ENCODE measurements at places on chromosomes 5 and 9. TPM values are rescaled to one million over a fixed set of nuclear protein-coding genes. Genes with fewer than 3 reads are reported as not detected.

GRCh38 chr5:169013846-169014245, 287.1 kb downstream of the SLIT3 start:
- DNase-seq: no peak

- no peak for DNase-seq
Measured at GRCh38 chr9:33182519-33182918, 15.4 kb upstream of the B4GALT1 start.

- no peak for DNase-seq
Measured at GRCh38 chr9:33198165-33198564, 31.0 kb upstream of the B4GALT1 start.

GRCh38 chr5:151647320-151647861, 39.3 kb downstream of the SPARC start:
- DNase-seq: no peak

GRCh38 chr9:89515416-89515815, 17.5 kb upstream of the SEMA4D start:
- DNase-seq: no peak

GRCh38 chr5:147687118-147687517, 95.4 kb downstream of the JAKMIP2 start:
- DNase-seq: no peak

GRCh38 chr5:148708854-148709253, 54.5 kb upstream of the HTR4 start:
- DNase-seq: no peak

DNA sequence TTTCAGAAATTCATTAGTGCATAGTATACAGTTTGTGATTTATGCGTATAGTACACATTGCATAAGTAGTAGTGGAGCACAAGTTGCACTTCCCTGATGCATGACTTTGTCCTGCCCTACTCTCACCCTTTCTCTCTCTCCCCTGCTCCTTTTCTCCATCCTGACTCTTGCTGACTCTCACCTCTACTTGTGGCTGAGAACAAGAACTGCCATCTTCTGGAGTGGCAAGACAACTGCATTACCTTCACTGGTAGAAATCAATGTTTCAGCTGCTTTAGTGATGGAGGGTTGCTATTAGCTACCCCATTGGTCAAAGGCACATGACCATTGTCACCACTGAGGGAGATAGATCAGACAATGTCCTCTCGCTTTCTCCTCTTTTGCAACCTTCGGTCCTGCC, 26.9 kb downstream of the SPEF2 start:
- DNase-seq: no peak

GRCh38 chr5:33229216-33229615, 211.5 kb upstream of the TARS1 start:
- no peak for DNase-seq

GRCh38 chr9:116913536-116913935, 226.4 kb downstream of the TRIM32 start:
- no peak for DNase-seq

DNA sequence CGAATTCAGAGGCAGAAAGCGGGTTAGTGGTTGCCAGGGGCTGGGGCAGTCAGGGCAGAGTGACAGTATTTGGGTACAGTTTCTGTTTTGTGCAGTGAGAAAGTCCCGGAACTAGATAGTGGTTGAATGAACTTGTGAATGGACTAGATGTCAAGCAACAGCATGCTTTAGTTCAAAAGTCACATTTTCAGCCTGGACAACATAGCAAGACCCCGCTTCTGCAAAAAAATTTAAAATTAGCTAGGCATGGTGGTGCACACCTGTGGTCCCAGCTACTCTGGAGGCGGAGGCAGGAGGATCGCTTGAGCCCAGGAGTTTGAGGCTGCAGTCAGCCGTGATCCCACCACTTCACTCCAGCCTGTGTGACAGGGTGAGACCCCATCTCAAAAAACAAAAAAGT, 8.4 kb downstream of the NOTCH1 start:
- no peak for DNase-seq

- no peak for DNase-seq
Measured at GRCh38 chr5:3122216-3122615, 370.7 kb upstream of the IRX2 start.

DNA sequence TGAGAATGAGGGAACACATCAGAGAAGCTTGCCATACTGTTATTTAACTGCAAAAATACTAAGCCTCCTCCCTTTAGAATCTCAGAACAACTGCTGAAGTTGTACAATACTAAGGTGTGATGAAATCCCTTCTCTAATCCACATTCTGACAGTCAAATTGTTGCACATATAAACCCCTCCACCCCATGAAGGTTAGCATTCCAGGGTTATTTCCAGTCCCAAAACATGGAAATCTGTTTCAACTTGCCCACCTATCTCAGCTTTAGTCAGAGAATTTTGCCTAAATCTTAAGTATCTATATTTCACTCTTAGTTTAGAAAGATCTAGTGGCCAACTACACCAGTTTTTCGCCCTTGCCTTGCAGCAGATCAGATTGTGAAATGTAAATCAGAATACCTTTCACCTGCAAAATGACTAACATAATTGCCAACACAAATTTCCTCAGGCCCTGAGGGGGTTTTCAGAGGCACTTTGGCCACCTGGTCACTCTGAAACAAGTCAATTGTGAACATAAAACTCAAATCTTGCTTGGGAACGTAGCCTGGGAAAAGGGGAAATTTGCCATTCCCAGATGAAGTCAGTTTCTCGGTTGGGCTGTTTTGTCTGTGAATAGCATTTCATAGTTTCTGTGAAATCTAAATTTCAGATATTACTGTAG, 93.9 kb downstream of the EFNA5 start:
- DNase-seq: no peak

GRCh38 chr9:14311956-14312685, 1.8 kb downstream of the NFIB start:
- no peak for DNase-seq

DNA sequence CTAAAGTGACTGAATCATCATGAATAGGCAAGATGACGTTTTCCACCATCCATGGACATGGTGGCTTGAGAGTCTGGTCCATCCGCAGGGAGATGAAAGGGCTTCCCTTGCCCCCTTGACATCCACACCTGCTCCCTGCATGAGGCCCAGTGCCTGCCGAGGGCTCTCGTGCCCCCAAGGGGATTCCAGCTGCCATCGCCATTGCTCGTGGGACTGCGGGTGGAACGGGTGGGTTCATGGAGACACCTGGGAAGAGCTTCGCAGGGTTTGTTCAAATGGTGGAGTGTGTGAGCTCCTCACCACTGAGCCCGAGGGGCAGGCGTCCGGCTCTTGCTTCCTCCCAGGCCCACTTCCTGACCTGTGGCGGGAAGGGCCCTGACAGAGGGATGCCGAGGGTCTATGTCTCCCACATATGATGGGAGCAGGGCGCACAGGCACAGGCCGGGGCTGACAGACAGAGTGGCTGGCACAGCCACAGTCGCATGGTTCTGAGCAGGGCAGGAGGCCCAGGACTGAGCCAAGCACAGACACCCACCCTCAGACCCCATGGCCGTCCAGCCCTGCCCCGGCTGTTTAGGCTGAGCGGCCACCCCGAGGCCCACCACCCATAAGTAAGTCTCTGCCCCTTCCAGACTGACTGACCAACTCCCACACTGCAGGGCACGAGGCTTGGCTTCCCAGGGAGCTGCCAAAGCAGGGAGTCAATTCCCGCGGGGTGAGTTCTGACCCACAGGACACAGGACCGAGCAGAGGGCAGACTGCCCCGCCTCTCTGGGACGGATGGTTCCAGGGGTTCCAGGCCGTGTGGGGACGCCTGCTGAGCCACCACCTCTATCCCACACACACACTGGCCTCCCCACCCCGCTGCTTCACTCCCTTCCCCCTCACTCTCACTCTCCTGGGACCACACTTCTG, 70.0 kb upstream of the PPP1R26 start:
- DNase-seq: no peak

- DNase-seq: no peak
Measured at GRCh38 chr9:130561056-130561455, 18.3 kb upstream of the FUBP3 start.

GRCh38 chr5:67805666-67806348, 409.7 kb upstream of the PIK3R1 start:
- DNase-seq: no peak

DNA sequence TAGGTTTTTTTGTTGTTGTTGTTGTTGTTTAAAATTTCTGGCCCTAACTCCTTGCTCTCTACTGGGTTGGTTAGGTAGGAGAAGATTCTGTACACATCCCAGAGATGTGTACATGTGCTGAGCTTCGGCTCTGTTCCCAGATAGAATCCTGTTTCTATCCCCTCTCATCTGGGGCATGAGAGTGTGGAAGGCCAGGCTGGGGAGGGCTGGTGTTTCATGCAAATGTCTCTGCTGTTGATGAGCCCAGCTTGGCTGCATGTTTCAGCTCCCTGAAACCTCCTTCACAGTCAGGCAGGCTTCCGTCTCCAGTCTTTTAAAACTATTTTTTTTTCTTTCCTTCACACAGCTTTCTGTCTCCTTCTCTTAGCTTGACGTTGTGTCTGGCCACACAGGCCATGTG, 526.9 kb upstream of the KLF4 start:
- no peak for DNase-seq

DNA sequence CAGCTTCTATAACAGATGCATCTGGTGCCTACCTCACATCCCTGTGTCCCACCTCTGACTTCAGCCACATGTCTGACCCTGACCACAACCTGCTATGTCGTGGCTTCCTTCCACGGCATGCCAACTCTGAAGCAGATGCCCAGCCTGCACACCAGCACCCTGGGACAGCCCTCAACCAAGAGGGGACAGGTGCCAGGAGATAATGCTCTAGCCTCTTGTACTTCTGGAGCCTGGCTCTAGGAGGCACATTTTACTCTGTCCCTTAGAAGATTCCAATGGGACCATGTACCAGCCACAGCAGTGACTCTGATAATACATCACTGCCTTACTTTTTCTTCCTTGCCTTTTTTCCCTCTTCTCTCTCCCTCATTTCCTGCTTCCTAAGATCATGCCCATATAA, 51.4 kb downstream of the EBF1 start:
- DNase-seq: no peak

DNA sequence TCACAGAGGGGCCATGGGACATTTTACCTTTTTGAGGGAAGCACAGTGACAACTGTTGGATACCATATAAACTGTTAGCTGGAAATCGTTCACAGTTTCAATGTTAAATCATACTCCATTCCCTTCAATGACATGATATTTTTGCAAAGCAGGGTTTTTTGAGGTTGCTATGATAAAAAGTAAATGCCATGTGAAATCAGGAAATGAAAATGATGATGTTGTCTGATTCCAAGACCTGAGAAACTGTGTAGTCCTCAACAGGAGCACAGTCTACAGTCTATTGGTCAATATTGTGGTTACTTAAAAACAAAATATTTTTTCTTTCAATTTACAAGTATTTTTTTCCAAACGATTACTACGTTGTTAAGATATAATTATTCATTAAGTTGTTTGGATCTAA, 24.0 kb upstream of the ADAM19 start:
- DNase-seq: no peak

GRCh38 chr9:97564291-97565175, 63.1 kb downstream of the TMOD1 start:
- peak; percentile 44 for DNase-seq

The PIP5K1B gene
- 0.29 TPM for total RNA-seq

The CKMT2 gene
- 0.34 TPM for total RNA-seq

The SLC34A3 gene
- not detected for total RNA-seq

The MPDZ gene
- 40.9 TPM for total RNA-seq

The PCDHB2 gene
- total RNA-seq: 0.15 TPM

The SMAD5 gene
- total RNA-seq: 50.6 TPM

The GLDC gene
- 1.7 TPM for total RNA-seq

The LRRC14B gene
- not detected for total RNA-seq

The PCDHGB7 gene
- 23.4 TPM for total RNA-seq
